ENCODE measurements at places on chromosomes 4 and X. TPM values are rescaled to one million over a fixed set of nuclear protein-coding genes. Genes with fewer than 3 reads are reported as not detected.

DNA sequence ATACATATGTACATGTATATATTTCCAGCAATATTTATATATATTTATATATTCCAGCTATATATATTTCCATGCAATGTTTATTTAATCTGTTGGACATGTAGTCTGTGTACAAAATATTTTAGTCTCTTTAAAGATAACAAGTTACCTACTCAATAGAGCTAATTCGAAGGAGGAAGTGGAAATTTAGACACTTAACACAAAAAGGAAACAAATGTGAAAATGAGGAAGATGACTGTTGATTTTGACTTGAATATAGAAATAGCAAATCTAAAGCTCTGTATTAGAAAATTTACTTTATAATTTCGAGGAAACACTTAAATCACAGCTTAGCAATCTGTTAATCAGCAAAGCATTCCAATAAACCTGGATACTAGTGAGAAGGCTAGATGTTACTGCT lies 1064.4 kb downstream of the PCDH7 start:
- no peaks in the 10 kb centered on the region for H3K27me3 ChIP-seq
- H3K4me1 ChIP-seq, result no peaks in the 10 kb centered on the region
- H3K36me3 ChIP-seq, result no peaks in the 10 kb centered on the region
- no peak overlapping the region for H3K4me3 ChIP-seq
- DNase-seq, result no peak

The XKRX gene
- 0.34 TPM for total RNA-seq

DNA sequence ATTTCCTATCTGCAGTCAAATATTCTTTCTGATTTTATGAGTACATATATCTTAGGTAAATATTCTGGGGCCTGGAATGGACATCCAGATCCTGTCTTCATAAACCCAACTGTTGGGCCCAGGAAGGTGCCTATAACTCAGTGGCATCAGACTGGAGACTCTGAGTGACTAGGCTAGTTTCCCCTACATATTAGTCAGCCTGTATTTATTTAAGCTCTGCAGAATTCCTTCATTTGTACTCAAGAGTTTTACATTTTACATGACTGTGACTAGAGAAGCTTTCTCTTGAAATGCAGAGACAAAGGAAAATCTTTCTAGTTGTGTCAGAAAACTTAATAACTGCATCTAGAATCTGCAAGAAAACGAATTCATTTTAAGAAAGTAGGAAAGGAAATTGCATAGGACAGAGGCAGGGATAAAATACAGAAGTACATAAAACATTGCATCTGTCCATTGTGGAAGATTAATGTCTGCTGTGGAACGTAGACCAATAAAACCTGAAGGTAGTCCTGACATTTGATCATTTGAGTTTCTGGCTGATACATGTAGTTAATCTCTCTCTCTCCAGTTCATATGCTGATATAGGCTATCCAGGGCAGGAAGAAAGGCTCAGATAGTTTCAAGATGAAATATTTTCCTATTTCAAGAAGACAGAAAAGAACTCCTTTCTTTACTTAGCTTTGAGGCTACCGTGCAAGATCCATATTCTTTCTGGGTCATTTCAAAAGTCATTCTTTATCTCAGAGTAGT lies 78.2 kb downstream of the OPHN1 start:
- H3K4me3 ChIP-seq, result no peak overlapping the region
- no peaks in the 10 kb centered on the region for H3K36me3 ChIP-seq

DNA sequence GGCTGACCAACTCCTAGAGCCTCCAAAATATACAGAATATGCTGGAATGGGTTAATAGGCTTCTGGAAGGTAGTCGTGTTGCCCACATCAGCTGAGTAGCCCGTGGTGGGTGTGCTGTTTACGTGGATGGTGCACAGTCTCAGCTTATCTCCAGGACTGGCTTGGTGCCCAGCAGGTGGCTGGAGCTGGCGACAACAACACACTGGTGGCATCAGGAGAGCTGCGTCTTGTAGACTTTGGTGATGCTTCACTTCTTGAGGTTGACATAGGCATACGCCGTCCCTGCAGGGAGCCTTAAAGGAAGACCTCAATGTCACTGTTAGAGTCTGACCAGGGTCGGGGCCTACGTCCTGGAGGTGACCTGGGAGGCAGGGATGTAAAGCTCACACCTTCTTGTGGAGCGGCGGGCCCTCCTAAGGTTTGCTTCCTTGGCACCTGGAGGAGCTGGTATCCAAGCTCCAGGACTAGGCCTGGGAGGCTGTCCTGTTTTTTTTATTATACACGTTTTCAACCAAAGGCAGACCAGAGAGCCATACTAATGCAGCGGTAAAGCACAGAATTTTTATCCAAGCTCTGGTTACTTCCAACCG lies 26.5 kb upstream of the RBMX start:
- H3K27me3 ChIP-seq, result no peaks in the 10 kb centered on the region
- H3K4me3 ChIP-seq, result no peak overlapping the region
- DNase-seq, result no peak
- no peaks in the 10 kb centered on the region for H3K4me1 ChIP-seq

DNA sequence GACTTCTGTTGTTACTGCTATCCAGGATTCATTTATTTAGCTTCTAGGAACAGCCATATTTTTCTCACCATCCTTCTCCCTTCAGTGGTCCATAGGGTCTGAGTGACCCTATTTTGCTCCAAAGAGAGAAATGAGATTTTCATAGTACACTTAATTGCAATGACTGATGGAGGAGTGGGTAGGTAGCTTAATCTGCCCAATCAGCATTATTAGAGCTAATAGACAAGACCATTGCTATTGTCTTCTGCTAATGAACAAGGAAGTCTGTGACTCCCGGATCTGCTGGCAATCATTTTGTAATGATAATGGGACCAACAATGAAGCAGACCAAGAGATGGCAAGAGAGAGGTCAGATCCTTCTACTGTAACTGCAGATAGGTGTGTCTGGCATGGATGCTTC lies 271.4 kb upstream of the SLC7A11 start:
- peaks cover 23% of the 10 kb centered on the region for H3K4me1 ChIP-seq
- H3K4me3 ChIP-seq, result no peak overlapping the region
- no peak for DNase-seq
- peak overlapping the region; percentile 80 for H3K27ac ChIP-seq
- H3K27me3 ChIP-seq, result no peaks in the 10 kb centered on the region

The SERTM2 gene
- 0.04 TPM for total RNA-seq

DNA sequence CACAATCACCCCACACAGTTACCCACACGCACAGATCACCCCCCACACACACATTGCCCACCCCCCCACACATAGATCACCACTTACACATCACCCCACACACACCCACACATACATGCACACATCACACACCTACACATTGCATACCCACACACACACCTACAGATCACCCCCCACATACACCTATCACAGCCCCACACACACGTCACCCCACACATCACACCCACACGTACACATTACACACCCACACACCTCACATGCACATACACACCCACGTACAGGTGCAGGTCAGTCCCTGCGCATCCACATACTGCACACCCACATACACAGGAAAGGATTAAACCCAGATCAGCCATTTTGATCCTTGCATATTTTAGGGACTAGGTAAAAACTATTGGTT lies 15.3 kb upstream of the TADA2B start:
- peaks cover 35% of the 10 kb centered on the region for H3K36me3 ChIP-seq
- H3K27me3 ChIP-seq, result no peaks in the 10 kb centered on the region
- no peak overlapping the region for H3K4me3 ChIP-seq
- no peak overlapping the region for H3K27ac ChIP-seq

DNA sequence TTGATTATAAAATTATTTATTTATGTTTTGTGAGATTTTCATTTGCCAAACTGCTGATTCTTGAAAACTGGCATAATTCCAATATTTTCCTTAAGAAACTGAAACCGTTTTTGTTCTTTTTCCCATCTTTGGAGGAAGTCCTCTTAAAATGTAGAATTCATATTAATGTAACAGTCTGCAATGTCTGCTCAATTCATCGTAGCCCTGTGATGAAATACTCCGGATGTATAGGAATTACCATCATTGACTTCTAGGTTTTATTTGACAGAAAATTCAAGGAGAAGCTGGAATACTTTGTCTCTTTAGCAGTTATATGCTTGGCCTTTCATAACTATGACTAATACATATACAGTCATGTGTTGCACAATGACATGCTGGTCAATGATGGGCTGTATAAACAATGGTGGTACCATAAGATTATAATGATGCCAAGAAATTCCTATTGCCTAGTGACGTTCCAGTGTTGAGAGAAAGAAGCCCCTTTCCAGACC lies 185.0 kb upstream of the GPRIN3 start:
- H3K27me3 ChIP-seq, result no peaks in the 10 kb centered on the region
- no peak overlapping the region for H3K27ac ChIP-seq
- no peaks in the 10 kb centered on the region for H3K36me3 ChIP-seq
- no peak overlapping the region for H3K4me3 ChIP-seq
- no peak for DNase-seq

GRCh38 chrX:112630187-112630586 lies 49.6 kb downstream of the LHFPL1 start:
- H3K4me3 ChIP-seq, result no peak overlapping the region
- H3K4me1 ChIP-seq, result no peaks in the 10 kb centered on the region
- H3K27me3 ChIP-seq, result no peaks in the 10 kb centered on the region
- no peaks in the 10 kb centered on the region for H3K36me3 ChIP-seq
- no peak for DNase-seq

The LRP2BP gene
- total RNA-seq, result 0.16 TPM

The GYG2 gene
- 14.4 TPM for total RNA-seq

DNA sequence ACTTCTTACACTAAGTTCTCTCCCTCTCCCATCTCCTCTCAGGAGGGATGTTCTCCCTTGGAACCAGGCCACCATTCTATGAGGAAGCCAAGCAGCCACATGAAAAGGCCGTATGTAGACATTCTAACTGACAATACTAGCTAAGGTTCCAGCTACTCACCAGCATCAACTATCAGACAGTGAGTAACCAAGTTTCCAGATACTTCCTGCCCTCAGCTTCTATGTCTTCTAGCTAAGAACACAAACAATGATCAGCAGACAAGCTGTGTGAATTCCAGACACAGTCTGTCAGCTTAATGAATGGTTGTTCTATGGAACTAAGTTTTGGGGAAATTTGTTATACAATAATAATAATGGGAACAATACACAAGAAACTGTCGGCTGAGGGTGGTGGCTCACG lies 50.8 kb downstream of the SMIM14 start:
- no peaks in the 10 kb centered on the region for H3K4me1 ChIP-seq
- no peak for DNase-seq
- H3K36me3 ChIP-seq, result no peaks in the 10 kb centered on the region
- H3K27me3 ChIP-seq, result no peaks in the 10 kb centered on the region
- no peak overlapping the region for H3K4me3 ChIP-seq

GRCh38 chr4:46886711-46887110 lies 22.3 kb downstream of the COX7B2 start:
- no peak overlapping the region for H3K27ac ChIP-seq
- H3K36me3 ChIP-seq, result no peaks in the 10 kb centered on the region
- no peak for DNase-seq
- H3K4me1 ChIP-seq, result no peaks in the 10 kb centered on the region

The LEF1 gene
- 84.4 TPM for total RNA-seq

GRCh38 chrX:53316111-53316859 lies 34.9 kb upstream of the IQSEC2 start:
- no peak overlapping the region for H3K4me3 ChIP-seq
- H3K27ac ChIP-seq, result no peak overlapping the region
- H3K4me1 ChIP-seq, result no peaks in the 10 kb centered on the region
- H3K27me3 ChIP-seq, result no peaks in the 10 kb centered on the region

The CABS1 gene
- not detected for total RNA-seq

The SUV39H1 gene
- total RNA-seq, result 10.5 TPM

DNA sequence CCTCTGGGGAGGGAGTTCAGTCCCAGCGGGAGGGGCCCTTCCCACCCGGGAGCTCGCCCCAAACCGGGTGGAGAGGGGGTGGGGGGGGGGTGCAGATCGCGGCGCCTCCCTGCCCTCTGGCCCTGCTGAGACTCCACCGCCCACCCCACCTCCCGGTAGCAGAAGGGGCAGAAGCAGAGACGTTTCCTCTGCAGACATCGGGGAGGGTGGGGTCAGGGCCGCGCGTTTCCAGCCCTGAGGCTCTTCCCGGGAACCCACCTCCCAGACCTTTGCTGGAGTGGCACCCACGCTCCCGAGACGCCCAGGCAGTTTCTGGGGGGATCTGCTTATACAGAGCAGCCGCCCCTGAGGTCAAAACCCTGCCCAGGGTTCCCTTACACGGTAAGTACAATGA lies 30.2 kb downstream of the CPLX1 start:
- no peak for DNase-seq
- peaks cover 6% of the 10 kb centered on the region for H3K4me1 ChIP-seq
- no peaks in the 10 kb centered on the region for H3K27me3 ChIP-seq

The ADH1C gene
- not detected for total RNA-seq

The USP17L17 gene
- not detected for total RNA-seq
